ENCODE measurements at places on chromosomes 1 and 21.
A peak's percentile ranks its signal among the peaks of the same experiment; 100 is the strongest.

GRCh38 chr1:25117233-25117823 is 115.0 kb downstream of the SYF2 start:
- no peak for DNase-seq

DNA sequence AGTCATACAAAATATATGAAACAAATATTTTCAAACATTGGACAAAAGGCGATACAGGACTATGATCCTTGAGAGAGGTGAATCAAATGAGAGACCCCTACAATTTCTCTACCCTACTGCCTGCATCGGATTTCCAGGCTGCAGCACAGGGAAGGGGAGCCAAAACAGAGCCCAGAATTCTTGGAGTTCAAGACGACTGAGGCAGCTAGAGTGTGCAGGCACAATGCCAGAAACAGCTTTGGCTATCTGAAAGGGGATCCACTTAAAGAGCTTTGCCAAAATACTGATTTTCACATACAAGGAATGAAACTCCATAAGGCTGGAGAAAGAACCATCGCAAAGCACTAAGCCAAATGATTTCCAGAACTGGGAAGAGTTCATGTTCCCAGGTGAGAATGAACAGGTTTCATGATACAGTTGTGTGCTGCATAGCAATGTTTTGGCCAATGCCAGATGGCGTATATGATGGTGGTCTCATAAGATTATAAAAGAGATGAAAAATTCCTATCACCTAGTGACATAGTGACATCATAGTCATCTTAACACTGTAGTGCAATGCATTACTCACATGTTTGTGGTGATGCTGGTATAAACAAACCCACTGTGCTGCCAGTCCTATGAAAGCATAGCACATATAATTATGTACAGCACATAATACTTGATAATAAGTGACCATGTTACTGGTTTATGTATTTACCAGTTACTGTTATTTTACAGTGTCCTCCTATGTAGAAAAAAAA is 77.5 kb downstream of the KCND3 start:
- no peak for DNase-seq

DNA sequence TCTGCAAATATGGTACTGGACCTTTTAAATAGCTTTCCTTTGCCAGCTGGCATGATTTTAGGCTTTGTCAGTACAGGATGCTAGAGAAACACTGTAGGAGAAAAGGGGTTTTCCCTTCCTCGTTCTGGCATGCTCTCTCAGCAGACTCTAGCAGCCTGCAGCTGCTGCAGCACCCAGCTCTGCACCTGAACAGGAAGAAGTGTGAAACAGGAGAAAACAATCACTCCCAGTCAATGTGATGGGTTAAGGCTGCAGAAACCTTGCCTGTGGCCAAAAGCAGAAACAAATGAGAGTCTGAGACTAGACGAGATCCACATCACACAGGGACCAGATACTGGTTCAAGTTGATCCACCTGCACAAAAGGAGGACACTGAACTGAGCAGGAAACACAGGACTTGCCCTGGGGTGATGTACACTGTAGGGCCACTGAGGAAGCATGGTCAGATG is 21.2 kb downstream of the OVGP1 start:
- DNase-seq, result no peak

DNA sequence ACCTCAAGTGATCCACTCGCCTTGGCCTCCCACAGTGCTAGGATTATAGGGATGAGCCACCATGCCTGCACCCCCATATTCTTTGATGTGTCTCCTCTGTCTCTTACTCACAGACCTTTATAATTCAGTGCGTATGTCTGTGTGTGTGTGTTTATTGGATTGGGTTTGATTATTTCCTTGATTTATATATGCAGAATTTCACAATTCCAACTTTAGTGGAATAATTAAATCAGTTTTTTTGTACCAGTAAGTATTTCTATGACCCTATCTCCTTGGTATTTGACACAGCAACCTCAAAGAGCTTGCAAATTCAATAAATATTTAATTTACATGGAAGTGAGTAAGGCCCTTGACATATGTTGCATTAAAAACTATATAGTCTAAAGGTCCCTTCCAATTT is 333.9 kb upstream of the ADAMTS5 start:
- no peak for DNase-seq

DNA sequence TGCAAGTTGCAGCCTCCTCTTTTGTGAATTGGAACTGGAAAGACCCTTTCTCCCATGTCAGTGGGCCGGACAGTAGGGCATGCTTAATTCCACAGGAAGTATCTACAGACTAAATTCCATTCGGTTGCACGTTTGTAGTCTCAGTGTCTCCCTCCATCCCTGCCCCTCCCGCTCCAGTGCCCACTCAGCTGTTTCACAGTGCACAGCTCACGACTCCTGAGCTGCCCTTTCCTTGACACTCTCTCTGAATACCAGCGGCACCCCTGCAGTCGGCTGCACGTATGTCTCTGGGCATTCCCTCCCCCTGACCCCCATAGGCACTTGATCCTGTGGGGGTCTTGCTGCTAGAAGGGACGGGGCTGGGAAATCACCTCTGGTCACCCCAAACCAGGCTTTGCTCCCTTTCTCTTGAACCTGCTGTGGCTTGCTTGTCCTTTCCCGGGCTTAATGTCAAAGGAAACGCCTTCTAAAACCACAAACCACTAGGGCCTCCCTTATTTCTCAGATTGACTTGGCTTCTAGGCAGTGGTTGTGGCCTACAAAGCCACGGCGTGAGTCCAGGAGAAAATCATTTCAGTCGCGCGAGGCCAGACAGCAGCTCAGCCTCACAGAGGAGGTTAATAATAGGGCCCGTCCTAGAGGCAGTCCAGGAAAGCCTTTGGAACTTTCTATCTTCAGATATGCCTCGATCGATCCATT is 365.3 kb upstream of the PROX1 start:
- no peak for DNase-seq

DNA sequence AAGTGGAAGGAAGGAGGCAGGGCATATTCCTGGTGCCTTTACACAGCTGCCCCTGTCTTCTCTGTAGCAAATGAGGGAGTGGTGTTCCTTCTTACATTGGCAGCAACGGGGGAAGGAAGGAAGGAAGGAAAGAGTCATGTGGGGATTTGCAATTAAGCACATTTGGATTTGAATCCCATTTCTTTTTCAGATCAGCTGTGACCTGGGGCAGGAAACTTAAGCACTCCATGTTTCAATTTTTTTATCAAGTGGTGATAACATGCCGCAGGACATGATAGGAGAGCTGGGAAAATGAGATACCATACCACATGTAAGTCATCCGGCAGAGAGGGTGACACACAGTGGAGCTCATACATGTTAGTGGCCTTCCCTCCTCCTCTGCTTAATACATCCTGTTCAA is 186.8 kb downstream of the APP start:
- no peak for DNase-seq

DNA sequence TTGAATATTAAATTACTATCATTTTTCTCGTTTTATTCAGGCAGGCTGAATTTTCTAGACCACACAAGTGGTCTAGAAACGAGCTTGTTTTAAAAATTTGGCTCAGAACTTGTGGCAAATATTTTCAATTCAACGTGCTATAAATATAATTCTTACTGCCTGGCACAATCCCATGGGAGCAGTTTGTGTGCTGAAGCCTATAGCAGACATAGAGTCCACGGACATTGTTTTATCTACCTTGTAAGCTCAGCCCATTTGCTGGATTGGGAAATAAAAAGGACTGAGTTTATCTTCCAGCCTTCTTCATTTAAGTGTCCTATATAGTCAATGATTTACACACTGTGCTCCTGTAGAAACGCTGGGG is 103.4 kb downstream of the ZBTB18 start:
- DNase-seq, result no peak

DNA sequence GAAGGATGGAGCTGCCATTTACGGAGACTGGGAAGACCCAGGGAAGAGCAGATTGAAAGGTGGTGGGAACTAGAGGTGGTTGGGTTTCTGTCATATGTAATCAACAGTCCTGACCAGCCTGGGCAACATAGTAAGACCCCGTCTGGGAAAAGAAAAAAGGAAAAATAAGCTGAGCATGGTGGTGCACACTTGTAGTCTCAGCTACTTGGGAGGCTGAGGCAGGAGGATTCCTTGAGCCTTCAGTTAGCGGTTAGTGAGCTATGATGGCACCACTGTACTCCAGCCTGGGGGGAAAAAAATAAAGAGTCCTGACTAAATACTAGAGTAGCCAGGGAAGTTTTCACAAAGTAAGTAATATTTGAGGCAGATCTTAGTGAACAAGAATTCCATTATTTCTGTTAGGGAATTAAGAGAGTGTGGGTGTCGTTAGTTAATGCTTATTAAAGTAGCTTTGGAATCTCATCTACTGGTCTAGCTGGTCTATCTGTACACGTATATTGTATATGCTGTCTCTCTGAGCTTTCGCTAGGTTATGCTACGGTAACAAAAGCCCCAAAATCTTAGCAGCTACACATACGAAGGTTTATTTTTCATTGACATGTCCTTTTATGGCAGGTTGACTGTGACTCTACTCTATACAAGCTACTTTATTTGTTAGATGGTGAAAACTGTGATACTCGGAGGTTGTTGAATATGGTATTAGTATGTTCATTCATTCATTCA is 4.4 kb downstream of the NBPF1 start:
- DNase-seq, result peak; percentile 29

GRCh38 chr1:28243685-28244311 is 7.9 kb downstream of the ATP5IF1 start:
- DNase-seq, result no peak

DNA sequence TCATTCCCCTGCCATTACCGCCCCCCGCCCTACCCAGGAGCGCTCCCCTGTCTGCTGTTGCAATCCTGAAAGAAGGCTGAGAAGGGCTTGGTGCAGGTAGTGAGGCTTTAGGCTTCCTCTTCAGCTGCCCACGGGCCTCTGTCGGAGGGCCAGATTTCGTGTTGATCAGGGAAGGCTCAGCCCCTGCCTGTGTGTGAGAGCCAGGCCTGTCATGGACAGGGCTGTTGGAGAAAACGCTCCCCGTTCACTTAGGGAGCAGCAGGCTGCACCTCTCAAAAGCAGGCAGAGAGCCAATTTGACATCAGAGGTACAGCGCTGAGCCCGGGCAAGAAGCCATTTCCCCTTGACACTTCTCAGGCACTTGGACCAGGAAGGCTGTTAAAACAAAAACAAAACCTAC is 19.0 kb downstream of the TEX35 start:
- DNase-seq, result no peak

DNA sequence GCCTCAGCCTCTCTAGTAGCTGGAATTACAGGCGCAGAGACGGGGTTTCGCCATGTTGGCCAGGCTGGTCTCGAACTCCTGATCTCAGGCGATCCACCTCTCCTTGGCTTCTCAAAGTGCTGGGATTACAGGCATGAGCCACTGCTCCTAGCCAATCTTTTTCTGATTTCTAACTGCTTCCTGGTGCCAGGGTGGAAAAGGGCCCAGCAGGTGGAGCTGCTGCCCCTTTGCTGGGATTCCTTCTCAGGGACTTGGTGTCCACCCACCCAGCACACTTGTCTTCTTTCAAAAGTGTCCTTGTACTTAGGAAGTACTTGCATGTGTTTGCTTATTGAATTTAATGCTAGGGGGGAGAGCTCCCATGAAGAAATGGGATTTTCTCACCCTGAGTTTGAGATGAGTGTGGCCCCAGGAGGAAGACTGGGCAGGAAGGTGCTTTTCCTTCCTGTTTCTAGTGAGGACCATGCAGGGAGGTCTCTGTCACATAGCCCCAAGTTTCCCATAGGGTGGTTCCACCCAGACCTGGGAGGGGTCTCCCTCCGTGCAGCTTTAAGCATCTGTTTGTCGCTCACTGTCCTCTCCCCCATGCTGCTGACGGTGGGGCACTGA is 14.2 kb downstream of the UTP11 start:
- DNase-seq, result no peak

- no peak for DNase-seq
Measured at GRCh38 chr1:23283667-23284602, 60.1 kb downstream of the HNRNPR start.

- DNase-seq, result no peak
Measured at GRCh38 chr1:22088331-22088730, 35.8 kb downstream of the CDC42 start.

DNA sequence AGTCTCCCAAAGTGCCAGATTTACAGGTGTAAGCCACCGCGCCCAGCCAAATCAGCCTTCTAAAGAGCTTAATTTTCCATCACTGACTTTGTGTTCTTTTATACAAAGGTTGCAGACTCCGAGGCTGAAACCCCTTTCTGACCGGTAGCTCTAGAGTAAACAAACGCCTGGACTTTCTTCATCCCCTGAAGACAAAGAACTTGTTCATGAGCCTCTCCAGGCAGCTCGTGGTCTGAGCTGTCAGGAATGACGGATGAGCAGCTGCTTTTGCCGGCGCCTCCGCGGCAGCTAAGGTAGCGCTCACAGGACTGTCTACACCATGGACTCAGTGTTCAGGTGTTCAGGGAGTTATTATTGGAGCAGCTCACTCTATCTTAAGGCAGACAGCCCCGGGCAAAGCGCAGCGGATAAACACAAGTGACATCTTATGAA is 128.5 kb upstream of the ERRFI1 start:
- peak; percentile 66 for DNase-seq

DNA sequence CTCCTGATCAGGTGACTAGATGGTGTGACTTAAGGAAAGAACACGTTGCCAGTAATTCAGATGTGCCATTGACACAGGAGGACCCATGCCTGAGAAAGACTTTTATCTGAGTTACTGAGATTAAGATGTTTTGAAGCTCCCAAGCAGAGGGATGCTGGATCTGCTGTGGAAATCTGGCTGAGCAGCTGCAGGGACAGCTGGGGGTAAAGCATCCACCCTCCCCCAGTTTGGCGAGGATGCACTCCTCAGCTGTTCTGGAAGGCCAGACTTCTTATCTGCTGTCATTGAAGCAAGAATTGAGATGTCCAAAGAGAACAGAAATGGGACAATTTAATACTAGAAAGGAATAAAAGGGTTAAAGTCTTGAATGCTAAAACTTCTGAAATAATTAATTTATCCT is 25.7 kb downstream of the TTC3 start:
- no peak for DNase-seq

DNA sequence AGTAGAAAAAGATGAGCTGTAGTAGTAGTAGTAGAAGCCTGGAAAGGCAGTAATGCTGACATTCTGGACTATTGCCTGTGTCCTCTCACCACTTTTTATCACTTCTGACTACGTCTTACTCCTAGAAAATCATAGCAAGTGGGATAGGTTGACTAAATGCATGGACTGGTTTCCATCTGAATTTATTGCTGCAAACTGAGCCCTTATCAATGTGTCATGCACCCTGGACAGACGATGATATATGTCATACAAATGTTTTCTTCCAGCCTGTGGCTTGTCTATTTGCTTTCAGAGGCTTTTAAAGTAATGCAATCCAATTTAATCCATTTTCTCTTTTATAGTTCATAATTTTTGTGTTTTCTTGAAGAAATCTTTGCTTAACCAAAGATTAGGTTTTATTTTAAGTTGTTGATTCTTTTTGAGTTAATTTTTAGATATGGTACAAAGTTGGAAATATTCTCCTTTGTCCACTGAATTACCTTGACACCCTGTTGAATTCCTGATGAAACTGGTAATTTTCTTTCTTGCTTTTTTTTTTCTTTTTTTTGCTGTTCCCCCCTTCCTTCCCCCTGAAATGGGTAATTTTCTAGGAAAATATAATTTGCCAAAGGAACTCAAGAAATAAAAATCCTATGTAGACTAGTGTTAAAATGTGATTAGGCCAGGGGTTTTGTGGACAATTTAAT is 47.1 kb downstream of the PHACTR4 start:
- DNase-seq, result no peak
